Panc1 (cell line): ENCODE measurements at places on chromosomes 12 and 14. TPM values are rescaled to one million over a fixed set of nuclear protein-coding genes. Genes with fewer than 3 reads are reported as not detected.

Gene SYCP3
- not detected for total RNA-seq

DNA sequence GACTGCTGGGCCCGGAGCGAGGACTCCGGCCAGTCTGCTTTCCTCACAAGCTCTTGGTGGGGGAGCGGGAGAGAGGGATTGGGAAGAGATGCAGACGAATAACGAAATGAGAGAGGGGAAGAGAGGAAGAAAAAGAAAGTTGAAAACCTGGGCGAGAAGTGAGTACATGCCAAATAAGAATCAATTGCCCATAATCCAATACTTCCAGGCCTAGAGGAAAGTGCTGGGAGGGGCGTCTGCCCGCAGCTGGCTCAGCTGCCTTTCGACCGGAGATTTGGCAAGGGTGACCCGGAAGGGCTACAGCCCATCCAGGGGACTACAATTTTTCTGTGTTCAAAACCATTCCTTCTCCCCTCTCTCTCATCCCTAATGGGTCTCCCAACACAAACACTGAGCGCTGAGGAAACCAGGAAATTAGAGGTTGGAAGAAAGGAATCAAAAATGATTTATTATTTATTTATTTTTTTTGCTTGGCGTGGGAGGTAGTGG is 4.9 kb downstream of the NKX2-1 start:
- no peaks in the 10 kb centered on the region for H3K36me3 ChIP-seq
- no peaks in the 10 kb centered on the region for H3K4me1 ChIP-seq
- H3K4me3 ChIP-seq: no peak overlapping the region
- no peak for DNase-seq
- peaks cover 4% of the 10 kb centered on the region for H3K27me3 ChIP-seq

DNA sequence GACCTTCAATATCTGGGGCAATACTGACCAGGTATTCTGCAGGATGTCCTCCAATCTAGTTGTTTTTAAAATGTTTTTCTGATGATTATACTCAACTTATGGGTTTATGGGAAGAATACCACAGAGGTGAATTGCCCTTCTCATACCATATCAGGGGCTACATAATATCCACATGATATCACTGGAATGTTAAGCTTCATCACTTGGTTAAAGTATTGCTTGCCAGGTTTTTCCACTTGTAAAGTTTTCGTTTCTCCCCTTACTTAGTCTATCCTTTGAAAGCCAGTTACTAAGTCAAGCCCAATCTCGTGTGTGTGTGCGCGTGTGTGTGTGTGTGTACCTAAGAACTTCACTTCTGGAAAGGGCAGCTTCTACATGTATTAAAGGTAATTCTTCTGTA is 980.9 kb upstream of the FBXO33 start:
- H3K27me3 ChIP-seq: no peaks in the 10 kb centered on the region
- DNase-seq: no peak
- H3K27ac ChIP-seq: no peak overlapping the region
- no peak overlapping the region for H3K4me3 ChIP-seq
- no peaks in the 10 kb centered on the region for H3K36me3 ChIP-seq

DNA sequence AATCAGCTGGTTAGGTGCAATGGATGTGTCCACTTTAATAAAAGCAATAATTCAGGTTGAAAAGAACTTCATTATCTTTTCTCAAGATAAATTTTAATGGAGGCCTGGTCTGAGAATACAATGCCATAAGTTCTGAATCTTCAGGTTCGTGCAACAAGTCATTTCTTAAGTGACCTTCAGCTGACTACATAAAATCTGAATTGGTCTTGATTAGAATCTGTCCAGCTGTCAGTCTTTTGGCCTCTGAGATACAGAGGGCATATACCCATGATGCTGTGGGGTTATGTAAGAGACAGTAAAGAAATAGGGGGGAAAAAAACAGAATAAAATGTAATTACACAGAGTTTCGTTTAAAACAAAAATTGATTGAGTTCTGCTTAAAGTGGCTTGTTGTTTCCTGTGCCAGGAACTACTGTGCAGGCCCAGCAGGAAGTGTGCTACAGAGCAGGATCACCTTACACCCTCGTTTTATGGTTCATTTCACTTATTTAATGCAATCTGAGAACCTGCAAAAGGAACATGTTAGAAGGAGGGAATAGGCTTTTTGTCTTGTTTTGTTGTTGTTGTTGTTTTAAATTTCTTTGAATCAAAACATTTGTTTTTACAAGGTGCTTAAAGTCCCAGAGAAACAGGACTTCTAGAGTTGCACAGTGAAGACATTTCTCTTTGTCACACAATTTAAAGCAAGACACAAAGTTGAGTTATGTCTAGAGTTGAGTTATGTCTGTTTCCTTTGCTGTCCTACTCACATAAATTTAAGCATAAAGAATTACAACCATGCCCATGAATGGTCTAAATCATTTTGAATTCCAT is 64.2 kb downstream of the LGR5 start:
- DNase-seq: no peak
- no peaks in the 10 kb centered on the region for H3K4me1 ChIP-seq
- H3K27ac ChIP-seq: no peak overlapping the region

Gene TTC7B
- 40.9 TPM for total RNA-seq

Gene OAS1
- 4.5 TPM for total RNA-seq

Gene TEAD4
- total RNA-seq: 47.6 TPM

DNA sequence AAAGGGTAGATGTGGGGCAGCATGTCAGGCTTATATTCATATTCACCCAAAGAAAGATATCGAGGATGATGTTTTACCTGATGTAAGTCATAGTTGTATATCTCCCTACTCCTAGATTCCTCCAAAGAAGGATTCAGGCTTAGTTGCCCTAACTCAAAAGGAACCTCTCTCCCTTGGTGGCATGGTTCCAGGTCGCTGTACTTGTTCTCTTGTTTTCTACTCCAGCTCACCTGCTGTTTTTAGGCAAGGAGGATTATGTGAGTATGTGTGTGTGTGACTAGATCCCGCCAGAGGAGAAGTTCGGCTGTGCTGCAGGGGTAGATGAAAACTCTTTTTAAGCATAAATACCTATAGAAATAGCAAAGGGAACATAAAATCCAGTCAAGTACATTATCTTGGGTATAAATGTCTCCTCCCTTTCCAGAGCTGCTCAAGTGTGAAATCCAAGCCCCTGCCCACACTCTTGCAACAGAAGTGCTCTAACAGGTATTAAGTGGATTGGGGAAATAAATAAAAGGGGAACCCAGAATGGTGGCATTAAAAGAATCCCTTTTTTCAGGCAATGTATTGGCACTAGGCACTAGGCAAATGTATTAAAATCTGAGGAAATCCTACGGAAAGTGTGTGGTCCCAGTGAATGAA is 375.7 kb downstream of the ZFP36L1 start:
- no peaks in the 10 kb centered on the region for H3K27me3 ChIP-seq
- H3K36me3 ChIP-seq: no peaks in the 10 kb centered on the region
- H3K27ac ChIP-seq: no peak overlapping the region; the same call in 1 of the 2 replicates
- no peak overlapping the region for H3K4me3 ChIP-seq
- H3K4me1 ChIP-seq: no peaks in the 10 kb centered on the region

- no peak overlapping the region for H3K27ac ChIP-seq
- no peaks in the 10 kb centered on the region for H3K4me1 ChIP-seq
- H3K27me3 ChIP-seq: no peaks in the 10 kb centered on the region
- DNase-seq: no peak
- peaks cover 16% of the 10 kb centered on the region; the same call in 1 of the 2 replicates for H3K36me3 ChIP-seq
Measured at GRCh38 chr12:109504068-109504467, 26.6 kb downstream of the UBE3B start.

Gene NAA30
- total RNA-seq: 13.1 TPM

DNA sequence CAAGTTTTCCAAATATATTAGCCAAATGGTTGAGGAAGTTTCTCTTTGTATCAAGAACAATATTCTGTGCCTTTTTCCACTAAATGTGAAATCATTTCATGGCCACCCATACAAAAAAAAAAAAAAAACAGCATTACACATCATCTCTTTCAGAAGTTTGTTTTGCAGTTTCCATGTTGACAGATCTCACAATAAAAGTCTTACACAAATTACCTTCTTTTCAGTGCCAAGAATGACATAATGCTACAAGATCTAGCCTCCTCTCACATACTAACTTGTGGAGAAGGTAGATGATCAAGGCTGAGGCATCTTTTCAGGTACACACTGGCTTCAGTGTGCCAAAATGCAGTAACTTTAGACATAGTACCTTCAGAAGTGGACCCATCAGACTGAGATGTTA is 35.3 kb downstream of the PRKD1 start:
- H3K27ac ChIP-seq: no peak overlapping the region
- H3K4me1 ChIP-seq: 0 out of 2 replicates have a peak, but pooled peaks cover 3% of the 10 kb centered on the region
- no peak overlapping the region for H3K4me3 ChIP-seq
- no peaks in the 10 kb centered on the region for H3K27me3 ChIP-seq
- no peak for DNase-seq

Gene MIPOL1
- 12.8 TPM for total RNA-seq

Gene PLEKHH1
- total RNA-seq: 6.7 TPM

DNA sequence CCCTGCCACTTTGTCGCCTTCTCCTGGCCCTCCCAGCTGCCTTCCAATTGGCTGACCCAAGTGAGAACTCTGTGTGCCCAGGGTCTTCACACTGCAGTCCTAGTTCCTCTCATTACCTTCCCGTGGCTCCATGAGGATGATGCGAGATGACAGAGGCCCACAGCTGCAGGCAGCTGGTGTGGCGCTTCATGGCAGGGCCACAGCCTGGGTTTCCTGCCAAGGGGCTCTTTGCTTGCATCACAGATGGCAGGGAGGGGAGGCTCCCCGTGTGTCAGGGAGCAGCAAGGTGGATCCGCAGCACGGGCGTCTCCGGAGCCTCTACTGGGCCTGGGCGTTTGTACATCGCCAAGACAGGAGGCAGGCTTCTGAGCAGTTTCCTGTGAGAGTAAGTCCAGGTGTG is 28.9 kb downstream of the DEGS2 start:
- no peak for DNase-seq
- no peaks in the 10 kb centered on the region for H3K36me3 ChIP-seq
- H3K27me3 ChIP-seq: no peaks in the 10 kb centered on the region
- no peaks in the 10 kb centered on the region for H3K4me1 ChIP-seq
- H3K4me3 ChIP-seq: no peak overlapping the region
- no peak overlapping the region for H3K27ac ChIP-seq

Gene MTRFR
- total RNA-seq: 21.5 TPM

GRCh38 chr12:21551841-21552465 is 25.9 kb downstream of the SPX start:
- H3K4me3 ChIP-seq: no peak overlapping the region
- H3K27ac ChIP-seq: no peak overlapping the region
- H3K36me3 ChIP-seq: no peaks in the 10 kb centered on the region
- no peaks in the 10 kb centered on the region for H3K27me3 ChIP-seq

GRCh38 chr14:61308198-61308597 is 13.2 kb upstream of the PRKCH start:
- H3K4me1 ChIP-seq: no peaks in the 10 kb centered on the region
- H3K27ac ChIP-seq: no peak overlapping the region
- no peaks in the 10 kb centered on the region for H3K36me3 ChIP-seq
- H3K27me3 ChIP-seq: no peaks in the 10 kb centered on the region
- DNase-seq: no peak

DNA sequence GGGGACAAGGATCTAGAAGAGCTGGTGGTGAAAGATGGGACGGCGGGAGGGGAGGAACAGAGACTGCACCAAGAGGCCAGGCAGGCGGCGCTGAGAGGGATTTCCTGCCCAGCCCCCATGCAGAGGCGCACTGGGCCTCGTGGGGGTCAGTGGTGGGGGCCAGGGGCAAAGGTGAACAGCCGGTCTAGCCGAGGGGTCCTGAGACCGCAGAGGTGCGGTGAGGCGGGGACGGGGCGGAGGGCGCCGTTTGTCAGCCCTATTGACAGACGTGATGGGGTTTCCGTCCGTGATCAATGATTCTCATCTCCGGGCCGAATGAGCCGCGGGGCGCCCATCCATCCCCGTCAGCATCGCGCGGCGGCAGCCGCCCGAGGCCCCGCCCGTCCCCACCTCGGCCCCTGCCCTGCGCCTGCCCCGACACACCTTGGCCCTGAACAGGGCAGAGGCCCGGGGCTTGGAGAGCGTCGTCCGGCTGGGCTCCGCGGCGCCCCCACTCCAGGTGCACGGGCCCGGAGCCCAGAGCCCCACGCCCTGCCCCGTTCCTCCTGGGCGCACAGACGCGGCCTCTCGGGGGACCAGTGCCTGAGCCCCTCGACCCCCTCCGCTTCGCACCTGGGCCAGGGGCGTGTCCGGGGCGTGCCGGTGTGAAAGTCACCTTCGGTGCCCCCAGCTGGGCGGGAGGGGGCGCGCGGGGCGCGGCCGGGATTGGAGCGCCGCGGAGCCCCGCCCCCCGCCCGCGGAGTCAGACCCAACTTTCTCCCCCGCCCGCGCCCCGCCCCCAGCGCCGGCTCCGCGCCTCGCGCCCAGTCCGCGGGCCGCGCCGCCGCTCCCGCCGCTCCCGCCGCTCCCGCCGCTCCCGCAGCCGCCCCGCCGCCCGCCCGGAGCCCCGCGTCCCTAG is at the start of gene NXPH4:
Gene NXPH4 (plus strand): TSS at position 781 of the 898 bp plus-strand sequence. CDS start 176 bp downstream, outside the sequence.
- H3K4me3 ChIP-seq: peak within 1 kb of the TSS; percentile 53
- no peak for DNase-seq
- peaks cover 10% of the 10 kb centered on the region for H3K27me3 ChIP-seq
- H3K4me1 ChIP-seq: peaks cover 20% of the 10 kb centered on the region
- H3K36me3 ChIP-seq: no peaks in the 10 kb centered on the region; the same call in 1 of the 2 replicates
- H3K27ac ChIP-seq: no peak within 1 kb of the TSS

GRCh38 chr12:127677537-127678131 is 589.3 kb upstream of the TMEM132C start:
- H3K36me3 ChIP-seq: no peaks in the 10 kb centered on the region
- H3K27ac ChIP-seq: no peak overlapping the region
- H3K4me3 ChIP-seq: no peak overlapping the region
- no peaks in the 10 kb centered on the region for H3K4me1 ChIP-seq

DNA sequence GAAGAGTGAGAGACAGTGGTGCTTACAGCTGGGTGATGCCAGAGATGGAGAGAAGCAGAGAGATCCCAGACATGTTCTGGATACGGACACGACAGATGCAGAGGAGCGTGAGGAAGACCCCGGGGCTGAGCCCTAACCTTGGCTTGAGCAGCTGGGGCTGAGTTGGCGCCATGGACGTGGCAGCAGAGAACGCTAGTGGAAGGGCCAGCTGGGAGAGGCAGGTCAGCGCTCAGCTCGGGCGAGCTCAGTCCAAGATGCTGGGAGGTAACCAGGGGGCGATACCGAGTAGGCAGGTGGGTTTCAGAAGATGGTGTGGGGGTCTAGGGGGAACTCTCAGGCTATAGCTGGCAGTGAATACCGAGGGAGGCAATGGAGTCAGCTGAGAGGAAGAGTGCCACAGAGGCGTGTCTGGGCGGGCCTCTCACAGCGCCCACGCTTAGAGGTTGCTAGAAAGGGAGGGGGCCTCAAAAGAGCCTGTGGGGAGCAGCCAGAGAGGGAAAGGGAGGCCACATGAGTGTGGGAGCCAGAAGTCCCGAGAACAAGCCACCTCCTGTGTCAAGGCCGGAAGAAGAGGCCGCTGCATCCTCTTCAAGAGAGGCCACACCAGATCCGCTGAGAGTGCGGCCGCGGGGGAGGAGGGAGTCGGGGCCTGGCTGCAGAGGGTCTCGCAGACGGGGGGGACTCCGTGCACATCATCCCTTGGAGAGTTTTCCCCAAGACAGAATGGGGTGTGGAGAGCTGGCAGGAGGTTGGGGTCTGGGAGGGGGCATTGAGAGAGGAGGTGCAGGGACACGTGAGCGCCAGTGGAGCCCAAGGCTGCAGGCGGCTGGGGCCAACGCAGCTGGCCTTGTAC is 57.0 kb upstream of the DIO3 start:
- H3K4me3 ChIP-seq: no peak overlapping the region
- DNase-seq: no peak
- no peak overlapping the region for H3K27ac ChIP-seq
- H3K36me3 ChIP-seq: no peaks in the 10 kb centered on the region
- no peaks in the 10 kb centered on the region for H3K4me1 ChIP-seq
- no peaks in the 10 kb centered on the region for H3K27me3 ChIP-seq

- H3K4me1 ChIP-seq: no peaks in the 10 kb centered on the region
- H3K27ac ChIP-seq: no peak overlapping the region
- peak; percentile 35 for DNase-seq
- H3K36me3 ChIP-seq: peaks cover 13% of the 10 kb centered on the region
- no peaks in the 10 kb centered on the region for H3K27me3 ChIP-seq
Measured at GRCh38 chr14:89973234-89973823, 17.6 kb downstream of the TDP1 start.
